ENCODE measurements at places on chromosomes 1 and 21. TPM values are rescaled to one million over a fixed set of nuclear protein-coding genes. Genes with fewer than 3 reads are reported as not detected.

Gene EVA1B
- total RNA-seq = 41.9 TPM

Gene CA6
- not detected for total RNA-seq

Gene GBP2
- 47.6 TPM for total RNA-seq

GRCh38 chr1:21904704-21905520 is 32.2 kb downstream of the HSPG2 start:
- DNase-seq = peak; percentile 73
- H3K4me3 ChIP-seq = no peak overlapping the region
- H3K4me1 ChIP-seq = peaks cover 64% of the 10 kb centered on the region
- peak overlapping the region; percentile 81 for H3K27ac ChIP-seq

DNA sequence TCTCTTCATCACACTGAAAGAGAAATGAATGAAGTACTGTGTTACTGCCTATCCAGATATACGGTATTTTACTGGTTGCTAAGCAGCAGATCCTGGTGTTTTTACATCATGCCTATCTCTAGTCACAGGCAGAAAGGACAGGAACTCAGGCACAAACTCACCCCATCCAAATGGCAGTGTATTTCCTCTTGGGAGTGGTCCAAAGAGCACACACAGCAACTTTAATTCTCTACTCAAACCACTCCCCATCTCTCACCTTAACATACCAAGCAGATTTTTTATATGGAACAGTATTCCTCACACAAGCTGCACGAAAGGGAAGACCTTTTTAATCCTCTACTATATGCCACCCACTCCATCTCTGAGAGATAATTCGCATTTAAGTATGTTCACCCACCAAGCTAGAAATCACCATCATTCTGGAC is 27.3 kb downstream of the EIF4G3 start:
- peak overlapping the region; percentile 33 for H3K27ac ChIP-seq
- no peak for DNase-seq
- H3K36me3 ChIP-seq = peaks cover 12% of the 10 kb centered on the region
- H3K4me3 ChIP-seq = no peak overlapping the region
- H3K27me3 ChIP-seq = no peaks in the 10 kb centered on the region

Gene FHL3
- total RNA-seq = 9.5 TPM

GRCh38 chr1:30885570-30886522 is 22.7 kb downstream of the SDC3 start:
- peaks cover 26% of the 10 kb centered on the region for H3K4me1 ChIP-seq
- DNase-seq = no peak
- H3K4me3 ChIP-seq = no peak overlapping the region

Gene CD247
- total RNA-seq = 5.0 TPM

All from upper lobe of left lung (tissue), 6 donors.